ENCODE measurements at places on chromosomes 1 and 21.

DNA sequence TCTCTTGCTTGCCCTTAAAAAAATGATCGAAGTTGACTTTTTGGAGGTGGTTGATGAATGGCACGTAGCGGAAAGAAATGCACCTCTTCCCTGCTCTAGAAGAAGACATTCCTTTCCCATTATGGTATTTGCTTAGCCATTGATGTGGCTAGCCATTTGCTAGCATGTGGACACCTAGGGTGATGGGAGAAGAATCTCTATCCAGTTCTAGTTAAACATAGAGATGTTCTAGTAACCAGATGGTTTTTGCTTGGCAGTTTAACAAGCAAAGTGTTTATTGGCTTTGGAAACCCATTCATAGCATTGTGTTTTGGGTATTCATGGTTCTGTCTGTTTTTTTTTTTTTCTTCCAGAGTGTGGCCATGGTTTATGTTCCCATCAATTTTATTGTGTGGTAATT, 78.9 kb downstream of the KCNJ6 start:
- DNase-seq, result no peak

- no peak for DNase-seq
Observed at GRCh38 chr1:39650431-39650830, 11.0 kb upstream of the HEYL start.

- peak; percentile 59 for DNase-seq
Observed at GRCh38 chr1:185291652-185292051, 25.4 kb downstream of the IVNS1ABP start.

- DNase-seq, result no peak
Observed at GRCh38 chr1:227459326-227459841, 104.0 kb upstream of the ZNF678 start.

- no peak for DNase-seq
Observed at GRCh38 chr1:67632811-67633655, 52.0 kb upstream of the GADD45A start.

GRCh38 chr1:228763561-228763960, 28.3 kb downstream of the RHOU start:
- DNase-seq, result no peak

DNA sequence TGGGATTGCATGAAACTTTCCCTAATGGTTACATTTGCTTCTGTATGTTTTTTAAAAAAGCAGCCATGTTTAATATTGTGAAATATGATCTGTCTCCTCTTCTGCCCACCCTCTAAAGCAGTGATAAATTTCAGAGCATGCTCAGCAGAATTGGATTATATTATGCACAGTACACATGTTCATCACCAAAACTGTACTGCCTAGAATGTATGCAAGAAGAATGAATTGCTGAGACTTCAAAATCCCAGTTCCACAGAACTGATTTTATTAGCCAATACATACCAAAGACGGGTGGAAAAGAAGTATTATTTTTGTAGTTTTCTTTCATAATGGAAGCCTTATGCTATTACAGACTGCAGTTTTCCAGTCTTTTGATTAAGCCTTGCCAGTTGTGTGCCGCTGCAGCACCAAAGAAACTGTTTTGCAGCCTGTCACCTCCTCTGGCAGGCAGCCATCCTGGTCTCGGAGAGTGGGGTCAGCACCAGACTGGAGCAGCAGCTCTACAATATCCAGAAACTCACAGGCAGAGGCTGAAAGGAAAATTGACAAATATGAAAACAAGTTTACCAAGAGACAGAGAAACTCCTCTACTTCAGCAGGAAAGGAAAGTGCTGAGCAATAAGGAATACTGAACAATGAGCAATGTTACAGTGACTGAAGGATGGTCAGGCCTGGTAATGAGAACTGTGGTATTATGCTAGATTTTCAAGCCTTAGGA, 58.1 kb downstream of the LHX4 start:
- no peak for DNase-seq

DNA sequence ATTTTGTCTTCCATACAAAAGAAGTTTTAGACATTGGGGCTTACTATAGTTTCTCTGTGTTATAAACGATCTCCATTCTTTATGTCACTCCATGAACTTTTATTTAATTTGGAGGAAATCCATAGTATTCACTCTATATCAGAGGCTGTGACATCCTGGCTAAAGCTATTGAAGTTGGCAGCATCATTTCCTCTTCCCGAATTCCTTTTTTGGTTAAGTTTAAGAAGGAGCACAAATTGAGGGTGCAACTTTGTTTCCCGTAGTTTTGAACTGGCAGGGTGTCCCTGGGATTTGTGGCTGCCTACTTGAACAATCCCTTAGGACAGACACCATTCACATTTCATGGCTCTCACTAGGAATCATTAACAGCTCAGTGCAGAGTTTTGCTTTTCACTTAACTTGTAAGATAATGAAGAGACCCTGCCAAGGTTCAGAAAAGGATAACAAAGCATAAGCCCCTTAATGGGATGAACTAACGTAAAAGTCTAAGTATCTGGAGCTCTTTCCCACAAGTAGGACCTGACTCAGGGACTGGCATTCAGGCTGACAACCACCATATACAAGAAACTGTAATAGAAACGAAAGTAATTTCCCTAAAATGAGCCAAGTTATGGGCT, 13.9 kb downstream of the S1PR1 start:
- DNase-seq, result no peak

DNA sequence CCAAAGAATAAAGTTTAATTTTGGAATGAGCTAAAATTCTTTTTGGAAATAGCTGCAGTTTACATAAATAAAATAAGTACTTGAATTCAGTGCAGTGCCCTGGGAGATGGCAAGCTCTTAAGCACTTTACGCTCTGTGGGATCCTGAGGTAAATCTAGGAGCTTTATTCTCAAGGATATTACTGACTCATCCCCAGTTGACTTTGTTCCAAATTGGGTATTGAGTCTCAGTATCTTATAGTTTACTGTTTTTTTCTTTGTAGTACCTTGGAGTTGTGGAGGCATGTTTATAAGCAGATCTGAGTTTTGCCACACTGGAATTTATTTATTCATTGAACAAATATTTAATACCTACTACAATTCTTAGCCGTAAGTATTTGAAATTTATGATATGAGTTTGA, 27.4 kb upstream of the HRNR start:
- DNase-seq, result no peak

- no peak for DNase-seq
Observed at GRCh38 chr1:16521288-16521583, 7.2 kb upstream of the RNU1-1 start.

- DNase-seq, result no peak
Observed at GRCh38 chr1:54094001-54094729, 40.8 kb downstream of the TCEANC2 start.

DNA sequence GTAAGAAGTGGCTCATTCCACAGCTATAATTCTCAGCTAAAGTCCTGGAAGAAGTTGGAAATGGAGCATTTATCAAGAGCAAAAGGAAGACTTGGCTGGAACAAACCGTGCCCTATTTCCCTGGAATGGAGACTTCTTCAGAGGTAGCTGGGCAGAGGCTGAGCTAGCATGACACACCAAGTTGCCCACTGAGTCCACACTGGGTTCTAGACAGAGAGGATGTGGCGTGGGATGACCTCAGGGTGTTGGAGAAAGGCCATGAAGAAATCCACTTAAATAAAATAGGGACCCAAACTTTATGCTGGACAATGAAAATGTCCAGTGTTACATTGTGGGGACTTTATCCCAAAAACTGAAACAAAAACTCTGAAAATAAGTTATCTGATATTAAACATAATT, 116.2 kb downstream of the KCNJ6 start:
- DNase-seq, result no peak

GRCh38 chr1:94240822-94241221, 3.4 kb upstream of the ARHGAP29 start:
- peak; percentile 47 for DNase-seq

DNA sequence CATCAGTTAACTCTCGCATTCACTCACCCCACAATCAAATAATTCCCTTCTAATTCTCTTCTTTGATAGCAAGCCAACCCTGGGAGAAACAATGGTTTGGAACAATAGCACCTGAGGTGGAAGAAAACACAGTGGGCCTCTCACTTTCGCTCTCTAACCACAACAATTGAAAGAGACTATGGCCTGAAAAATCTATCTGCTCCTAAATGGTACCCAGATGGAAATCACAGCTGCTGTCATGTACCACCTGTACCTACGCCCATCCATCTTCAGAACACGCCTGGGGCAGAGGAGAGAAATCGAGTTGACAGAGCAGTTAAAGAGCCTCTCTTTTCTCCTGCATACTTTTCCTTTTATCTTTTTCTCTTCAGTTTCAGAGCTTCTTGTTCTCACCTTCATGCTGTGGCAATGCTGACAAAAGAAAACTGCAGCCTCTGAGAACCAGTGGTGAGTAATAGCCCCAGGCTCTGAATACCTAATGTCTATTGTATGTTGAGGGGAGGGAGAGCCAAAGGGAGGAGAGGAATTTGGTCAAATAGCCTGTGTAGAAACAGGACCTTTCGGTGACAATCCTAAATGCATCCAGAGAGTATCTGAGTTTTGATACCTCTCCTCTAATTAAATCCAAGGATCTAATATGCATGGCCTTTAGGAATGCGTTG, 57.7 kb downstream of the ZC3H11B start:
- no peak for DNase-seq

DNA sequence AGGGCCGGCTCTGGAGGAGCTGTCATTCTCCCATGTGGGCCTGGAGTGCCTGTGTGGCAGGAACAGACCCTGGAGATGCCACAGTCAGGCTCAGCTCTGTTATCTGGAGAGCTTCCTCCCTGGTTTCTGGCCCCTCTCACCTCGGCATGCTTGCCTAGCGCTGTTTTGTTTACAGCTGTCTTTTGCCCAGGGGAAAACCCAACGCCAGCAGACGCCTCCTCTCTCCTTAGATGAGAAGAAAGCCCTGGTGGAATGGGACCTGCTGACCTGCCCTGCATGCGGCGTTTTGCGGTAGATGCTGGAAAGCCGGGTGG, 104.9 kb downstream of the CRYAA start:
- DNase-seq, result no peak

DNA sequence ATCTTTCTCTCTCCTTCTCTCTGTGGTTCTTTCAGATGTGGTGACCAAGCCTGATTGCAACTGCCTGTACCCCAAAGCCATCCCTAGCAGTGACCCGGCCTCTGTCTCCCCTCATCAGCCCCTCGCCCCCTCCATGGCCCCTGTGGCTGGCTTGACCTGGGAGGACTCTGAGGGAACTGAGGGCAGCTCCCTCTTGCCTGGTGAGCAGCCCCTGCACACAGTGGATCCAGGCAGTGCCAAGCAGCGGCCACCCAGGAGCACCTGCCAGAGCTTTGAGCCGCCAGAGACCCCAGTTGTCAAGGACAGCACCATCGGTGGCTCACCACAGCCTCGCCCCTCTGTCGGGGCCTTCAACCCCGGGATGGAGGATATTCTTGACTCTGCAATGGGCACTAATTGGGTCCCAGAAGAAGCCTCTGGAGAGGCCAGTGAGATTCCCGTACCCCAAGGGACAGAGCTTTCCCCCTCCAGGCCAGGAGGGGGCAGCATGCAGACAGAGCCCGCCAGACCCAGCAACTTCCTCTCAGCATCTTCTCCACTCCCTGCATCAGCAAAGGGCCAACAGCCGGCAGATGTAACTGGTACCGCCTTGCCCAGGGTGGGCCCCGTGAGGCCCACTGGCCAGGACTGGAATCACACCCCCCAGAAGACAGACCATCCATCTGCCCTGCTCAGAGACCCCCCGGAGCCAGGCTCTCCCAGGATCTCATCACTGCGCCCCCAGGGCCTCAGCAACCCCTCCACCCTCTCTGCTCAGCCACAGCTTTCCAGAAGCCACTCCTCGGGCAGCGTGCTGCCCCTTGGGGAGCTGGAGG, 12.7 kb downstream of the CSF1 start:
- DNase-seq, result no peak

DNA sequence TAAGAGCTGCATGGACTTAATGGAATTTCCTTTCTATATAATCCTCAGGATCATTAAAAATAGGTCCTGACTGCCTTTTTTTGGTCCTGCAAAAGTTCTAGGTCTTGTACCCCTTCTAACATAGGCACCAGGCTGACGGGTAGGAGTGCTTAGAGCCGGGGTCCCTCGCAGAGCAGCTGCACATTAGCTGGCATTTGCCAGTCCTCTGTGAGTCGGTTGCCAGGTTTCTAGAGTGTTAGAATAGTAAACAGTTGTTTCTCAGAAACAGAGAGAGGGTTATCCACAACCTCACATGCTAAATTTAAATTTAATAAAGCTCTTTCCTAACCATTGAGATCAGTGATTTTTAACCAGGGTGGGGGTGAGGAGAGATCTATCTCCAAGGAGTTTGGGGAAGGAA, 35.4 kb upstream of the HEATR1 start:
- DNase-seq, result no peak

- no peak for DNase-seq
Observed at GRCh38 chr1:225396357-225396756, 31.5 kb downstream of the LBR start.

DNA sequence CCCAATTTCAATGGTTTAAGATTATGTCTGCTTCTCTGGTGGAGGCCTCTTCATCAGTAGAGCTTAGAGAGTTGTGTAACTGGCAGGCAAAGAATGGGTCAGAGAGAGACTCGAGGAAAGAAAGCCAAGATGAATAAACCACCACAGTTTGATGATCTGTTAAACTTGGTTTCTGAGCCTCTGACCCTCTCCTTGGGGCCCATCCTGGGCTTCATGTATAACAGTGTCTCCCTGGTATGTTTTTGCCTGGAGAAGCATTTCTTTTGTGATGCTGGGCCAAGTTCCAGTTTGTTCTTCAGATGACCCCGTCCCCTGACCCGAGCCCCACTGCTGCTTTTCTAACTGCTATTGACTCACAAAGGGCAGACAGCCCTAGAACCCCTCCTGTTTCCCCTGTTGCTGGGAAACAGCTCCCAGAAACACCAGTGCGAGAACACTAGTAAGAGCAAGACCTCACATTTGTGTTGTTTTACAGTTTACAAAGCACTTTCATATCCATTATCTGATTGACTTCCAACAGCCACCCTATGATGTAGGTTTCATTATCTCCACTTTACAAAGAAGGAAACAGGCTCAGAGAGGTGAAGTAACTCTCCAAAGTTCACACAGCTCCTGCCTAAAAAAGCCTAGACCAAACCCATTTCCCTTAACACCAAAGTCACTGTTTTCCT, 9.0 kb downstream of the CD2 start:
- DNase-seq, result no peak

GRCh38 chr1:196449460-196449859, 158.8 kb downstream of the KCNT2 start:
- no peak for DNase-seq

DNA sequence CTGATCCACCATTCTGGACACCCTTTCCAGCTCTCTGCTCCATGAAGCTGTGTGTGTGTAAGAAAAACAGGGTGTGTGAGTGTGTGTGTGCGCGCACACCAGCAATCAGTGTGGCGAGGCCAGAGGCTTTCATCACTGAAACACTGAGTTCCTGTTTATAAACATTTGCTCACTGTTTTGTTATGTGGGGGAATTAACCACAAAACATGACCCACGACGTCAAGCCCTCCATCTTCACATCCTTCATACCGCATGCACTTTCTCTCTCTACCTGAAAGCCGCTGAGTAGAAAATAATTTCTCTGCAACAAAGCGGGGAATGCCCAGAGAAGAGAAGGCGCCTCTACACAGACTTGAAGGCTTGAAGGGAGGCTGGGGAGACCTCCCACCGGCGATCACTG, 148.9 kb upstream of the IRF2BP2 start:
- DNase-seq, result no peak

- no peak for DNase-seq
Observed at GRCh38 chr1:6084781-6085495, 39.2 kb downstream of the KCNAB2 start.

All from GDM1 (cell line).